ENCODE measurements at places on chromosomes 5 and 9.
A peak's percentile ranks its signal among the peaks of the same experiment; 100 is the strongest.

GRCh38 chr9:108994695-108995094, 18.6 kb downstream of the CTNNAL1 start:
- DNase-seq, result no peak

DNA sequence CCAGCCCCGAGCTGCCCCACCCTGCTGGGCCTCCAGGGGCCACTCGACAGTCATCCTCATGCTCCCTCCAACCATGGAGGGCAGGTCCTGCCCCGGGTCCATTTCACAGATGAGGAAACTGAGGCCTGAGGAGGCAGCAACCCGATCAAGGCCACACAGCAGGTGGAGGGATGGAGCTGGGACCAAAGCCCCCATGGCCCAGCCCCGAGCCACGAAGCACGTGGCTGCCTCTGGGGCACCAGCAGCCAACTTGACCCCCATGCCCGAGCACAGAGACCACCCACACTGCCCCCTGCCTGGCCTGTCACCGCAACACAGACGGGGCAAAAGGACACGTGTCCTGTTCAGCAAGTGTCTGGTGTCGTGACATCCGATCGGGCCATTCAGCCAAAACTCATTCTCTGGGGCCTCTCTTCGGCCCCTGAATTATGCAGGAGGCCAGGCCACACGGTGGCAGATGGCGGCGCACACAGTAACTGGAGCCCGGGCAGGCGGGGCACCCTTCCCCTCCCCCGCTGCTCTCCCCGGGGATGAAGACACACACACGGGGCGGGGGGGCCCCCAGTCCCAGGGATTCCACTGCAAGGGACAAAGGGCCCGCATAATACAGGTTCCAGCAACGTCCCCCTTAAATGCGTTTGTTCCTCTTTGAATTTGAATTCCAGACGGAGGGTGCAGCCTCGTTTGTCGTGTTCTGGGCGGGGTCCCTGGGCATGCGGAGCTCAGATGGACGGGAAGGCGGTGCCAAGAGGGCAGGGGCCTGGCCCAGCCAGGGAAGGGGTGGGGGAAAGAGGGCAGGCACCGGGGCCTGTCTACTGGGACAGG, 29.4 kb upstream of the TMEM250 start:
- no peak for DNase-seq

DNA sequence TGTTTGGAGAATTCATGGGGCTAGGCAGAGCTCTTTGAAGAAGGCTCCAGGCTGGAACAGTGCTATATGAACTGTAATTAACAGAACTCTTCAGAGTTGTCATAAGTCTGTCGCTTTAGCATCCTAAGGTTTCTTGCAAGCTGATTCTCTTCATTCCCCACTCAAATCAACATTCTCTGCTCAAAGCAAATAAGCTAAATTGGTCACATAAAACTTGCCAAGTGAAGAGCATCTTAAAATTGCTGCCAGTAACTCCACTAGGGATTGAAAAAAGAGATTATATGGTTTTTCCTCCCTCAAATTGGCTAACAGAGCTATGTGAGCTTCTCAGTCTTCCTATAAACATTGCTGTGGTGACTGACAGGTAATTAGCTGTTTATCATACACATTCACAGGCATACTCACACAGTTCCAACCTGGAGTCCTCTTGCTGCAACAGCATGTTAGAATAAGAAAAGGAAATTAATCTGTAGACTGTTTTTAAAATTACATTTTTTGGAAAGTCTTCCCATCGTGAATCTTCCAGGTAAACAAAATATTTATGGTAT, 298.5 kb upstream of the ATP10B start:
- DNase-seq, result no peak

GRCh38 chr9:77521091-77521490, 127.0 kb downstream of the GNA14 start:
- DNase-seq, result no peak

GRCh38 chr9:79015951-79016350, 555.8 kb upstream of the TLE4 start:
- no peak for DNase-seq

- DNase-seq, result no peak
These were observed 153.1 kb downstream of the HSD17B3 start for GRCh38 chr9:96148634-96149532.

- no peak for DNase-seq
These were observed 168.6 kb downstream of the MPDZ start for GRCh38 chr9:13110766-13111417.

- DNase-seq, result no peak
These were observed 297.9 kb upstream of the BRINP1 start for GRCh38 chr9:119667163-119667562.

- DNase-seq, result no peak
These were observed 9.0 kb downstream of the TOR1B start for GRCh38 chr9:129811967-129812363.

DNA sequence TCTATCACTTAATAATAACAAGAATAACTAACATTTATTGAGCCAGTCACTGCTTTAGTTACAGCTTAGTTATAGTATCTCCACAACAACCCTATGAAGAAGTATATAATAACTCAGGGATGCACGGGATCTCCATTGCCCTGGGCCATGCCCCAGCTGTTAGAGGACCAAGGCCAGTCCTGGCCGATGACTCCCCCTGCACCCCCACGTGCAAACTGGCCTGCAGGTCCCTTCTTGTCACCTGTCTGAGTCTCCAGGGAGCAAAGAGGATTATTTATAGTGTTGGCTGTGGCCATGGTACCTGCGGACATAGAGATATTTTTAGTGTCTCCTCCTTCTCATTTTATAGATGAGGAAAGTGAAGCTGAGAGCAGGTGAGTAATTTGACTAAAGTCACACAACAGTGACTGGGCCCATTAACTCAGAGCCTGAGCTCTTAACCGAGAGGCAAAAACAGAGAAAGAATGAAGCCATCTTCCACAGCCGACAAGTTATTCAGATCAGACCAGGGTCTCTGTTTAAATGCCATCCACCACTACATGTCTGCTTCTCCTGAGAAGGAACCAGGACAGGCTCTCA, 94.4 kb downstream of the TMEM215 start:
- no peak for DNase-seq

GRCh38 chr9:25207402-25208195, 470.6 kb downstream of the TUSC1 start:
- no peak for DNase-seq

DNA sequence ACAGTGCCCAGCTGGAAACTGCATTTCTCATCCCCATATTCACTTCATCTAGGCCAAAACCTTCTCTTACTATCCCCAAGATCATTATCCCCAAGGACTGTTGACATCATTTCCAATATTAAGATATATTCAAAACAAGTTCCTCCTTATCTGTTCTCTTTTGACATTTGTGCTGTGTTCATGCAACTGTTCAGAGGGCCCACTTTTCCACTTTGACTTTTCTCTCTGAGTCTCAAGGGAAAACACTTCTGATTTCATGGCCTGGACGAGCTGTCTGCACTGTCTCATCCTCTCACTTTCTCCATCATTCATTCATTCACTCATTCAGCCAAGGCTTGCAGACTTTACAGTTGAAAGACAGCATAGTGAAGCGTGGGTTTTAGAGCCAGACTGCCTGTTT, 173.7 kb upstream of the DAPK1 start:
- DNase-seq, result no peak

GRCh38 chr5:88251048-88251711, 17.5 kb downstream of the TMEM161B start:
- no peak for DNase-seq

GRCh38 chr5:90658620-90659019, 100.0 kb downstream of the ADGRV1 start:
- DNase-seq, result no peak

DNA sequence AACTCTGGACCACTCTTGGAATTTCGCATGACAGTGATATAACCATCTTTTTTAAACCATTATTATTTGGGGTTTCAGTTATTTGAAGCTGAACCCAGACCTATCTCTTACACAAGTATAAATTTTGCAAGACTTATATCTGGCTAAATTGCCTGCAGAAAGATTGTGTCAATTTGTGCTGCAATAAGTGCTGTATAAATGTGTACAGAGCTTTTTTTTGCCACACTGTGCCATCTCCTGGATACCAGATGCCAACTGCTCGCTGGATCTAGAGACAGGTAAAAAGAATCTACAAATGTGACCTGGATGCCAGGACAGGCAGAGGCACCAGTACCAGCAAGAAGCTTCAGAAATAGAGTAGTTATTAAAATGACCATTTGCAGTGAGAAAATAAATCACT, 25.9 kb upstream of the TTC39B start:
- no peak for DNase-seq

GRCh38 chr5:113510836-113511451, 2.5 kb upstream of the YTHDC2 start:
- peak; percentile 80 for DNase-seq

GRCh38 chr5:41763574-41763973, 106.7 kb downstream of the OXCT1 start:
- DNase-seq, result no peak

- no peak for DNase-seq
These were observed 99.3 kb downstream of the CCDC192 start for GRCh38 chr5:127802477-127802865.

GRCh38 chr5:59732806-59733205, 160.7 kb downstream of the PDE4D start:
- DNase-seq, result no peak

GRCh38 chr5:17219006-17219422, 1.6 kb downstream of the BASP1 start:
- DNase-seq, result no peak

- DNase-seq, result no peak
These were observed 78.2 kb downstream of the GTF3C4 start for GRCh38 chr9:132748450-132748849.
